ENCODE measurements at places on chromosomes 13 and 19.
A peak's percentile ranks its signal among the peaks of the same experiment; 100 is the strongest.

DNA sequence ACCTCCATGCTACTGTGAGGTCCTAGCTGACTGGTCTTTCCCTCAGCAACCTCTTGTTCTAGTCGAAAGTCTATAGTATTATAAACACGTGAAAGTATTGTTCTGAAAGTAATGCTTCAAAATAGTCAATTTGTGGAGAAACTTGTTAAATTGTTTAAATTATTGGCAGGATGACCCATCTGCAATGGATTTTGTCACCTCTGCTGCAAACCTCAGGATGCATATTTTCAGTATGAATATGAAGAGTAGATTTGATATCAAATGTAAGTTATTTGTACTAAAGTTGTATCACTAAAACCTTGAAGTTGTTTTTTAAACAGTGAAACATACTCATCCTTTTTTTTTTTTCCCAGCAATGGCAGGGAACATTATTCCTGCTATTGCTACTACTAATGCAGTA, 25.9 kb downstream of the UBA2 start:
- no peak for DNase-seq

DNA sequence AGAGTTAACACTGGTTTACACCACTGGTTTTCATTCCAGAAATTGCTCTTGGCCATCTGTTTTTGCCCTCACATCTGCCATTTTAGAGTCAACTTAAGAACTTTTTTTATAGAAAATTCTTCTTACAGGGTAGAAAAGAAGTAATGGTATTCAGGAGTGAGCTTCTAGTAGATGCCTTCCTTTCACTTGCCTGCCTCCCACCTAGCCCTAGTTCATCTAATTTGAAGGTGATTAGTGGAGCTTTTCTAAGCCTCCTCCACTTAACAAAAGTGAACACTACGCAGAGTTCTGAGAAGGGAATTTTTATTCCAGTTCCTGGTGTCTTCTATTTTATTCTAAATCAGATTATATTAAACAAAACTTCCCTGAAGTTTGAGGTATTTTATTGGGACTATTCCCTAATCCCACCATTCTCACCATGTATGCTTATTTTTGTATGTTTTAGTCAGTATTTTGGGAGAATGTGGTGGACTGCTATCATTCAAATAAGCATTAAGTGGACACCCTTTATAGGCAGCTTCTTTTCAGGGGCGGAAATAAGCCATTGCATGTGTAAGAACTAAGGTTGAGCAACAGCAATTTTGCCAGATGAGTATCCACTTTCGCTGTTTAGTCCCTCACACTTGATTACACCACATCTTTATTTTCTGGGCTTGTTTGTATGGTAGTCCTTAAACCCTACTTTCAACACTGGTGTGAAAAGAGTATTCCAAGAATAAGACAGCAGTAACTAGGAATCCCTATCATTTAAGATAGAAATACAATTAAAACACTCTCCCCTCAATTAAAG, 156.9 kb downstream of the ENOX1 start:
- DNase-seq = no peak

- no peak for DNase-seq
Observed at GRCh38 chr19:28519952-28520861, 692.7 kb downstream of the UQCRFS1 start.

GRCh38 chr13:109786457-109787134, at the start of gene IRS2:
TSS of gene IRS2 (minus strand) at chr13:109786583. CDS start at chr13:109786053, 530 bp downstream.
- DNase-seq = peak; percentile 89

- DNase-seq = no peak
Observed at GRCh38 chr13:58879114-58879513, 1247.6 kb downstream of the PCDH17 start.

DNA sequence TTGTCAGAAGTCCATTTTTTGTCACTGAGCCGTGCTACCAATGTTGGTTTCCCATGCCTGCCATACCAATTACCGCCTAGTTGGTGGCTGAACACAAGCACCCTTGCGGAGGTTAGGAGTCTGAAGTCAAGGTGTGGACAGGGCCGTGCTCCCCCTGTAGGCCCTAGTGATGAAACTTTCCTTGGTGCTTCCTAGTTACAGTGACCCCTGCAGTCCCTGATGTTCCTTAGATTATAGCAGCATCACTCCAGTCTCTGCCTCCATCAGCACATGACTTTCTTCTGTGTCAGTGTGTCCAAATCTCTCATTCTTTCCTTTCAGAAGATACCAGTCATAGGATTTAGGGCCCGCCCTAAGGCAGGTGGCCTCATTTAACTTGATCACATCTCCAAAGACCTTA, 99.0 kb downstream of the MYO16 start:
- no peak for DNase-seq

DNA sequence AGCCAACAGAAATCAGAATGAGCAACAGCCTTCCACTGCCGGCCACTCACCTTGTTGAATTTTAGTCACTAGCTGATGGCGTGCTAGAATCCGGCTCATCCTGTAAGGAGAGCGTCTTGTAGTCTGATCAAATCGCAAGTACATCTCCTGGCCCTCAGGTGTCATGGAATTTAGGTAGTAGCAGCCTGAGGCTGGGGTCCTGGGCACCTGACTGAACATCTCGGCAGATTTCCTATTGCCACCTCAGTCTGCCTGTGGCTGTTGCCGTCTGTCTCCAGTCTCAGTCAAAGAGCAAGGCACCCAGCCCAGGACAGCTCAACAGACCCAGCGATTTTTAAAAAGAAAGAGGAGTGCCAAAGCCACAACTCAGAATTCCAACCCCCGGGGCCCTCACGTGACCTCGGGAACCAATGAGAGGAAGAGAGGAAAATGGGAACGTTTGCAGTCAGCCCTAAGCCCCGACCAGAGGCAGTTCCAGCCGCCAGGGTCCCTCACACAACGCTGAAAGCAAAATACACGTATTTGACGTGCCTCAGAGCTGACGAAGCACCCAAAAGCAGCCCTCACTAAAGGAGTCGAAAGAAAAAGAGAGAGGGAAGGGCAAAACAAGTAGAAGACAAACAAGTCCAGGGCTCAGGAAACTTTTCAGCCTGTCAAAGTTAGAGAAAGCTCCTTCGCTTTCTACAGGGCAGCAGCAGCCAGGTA, at the start of gene STARD13:
Gene STARD13, minus strand, starts transcription at position 336 of the 705 bp plus-strand sequence. Its CDS starts 117 bp downstream, at position 219.
- DNase-seq = peak; percentile 95
